MM.1S (cell line): ENCODE measurements at places on chromosomes 1 and 21.

GRCh38 chr1:64579767-64580166 is 109.8 kb downstream of the CACHD1 start:
- no peak for DNase-seq

GRCh38 chr1:107135463-107135862 is 5.4 kb upstream of the NTNG1 start:
- DNase-seq: peak; percentile 47

DNA sequence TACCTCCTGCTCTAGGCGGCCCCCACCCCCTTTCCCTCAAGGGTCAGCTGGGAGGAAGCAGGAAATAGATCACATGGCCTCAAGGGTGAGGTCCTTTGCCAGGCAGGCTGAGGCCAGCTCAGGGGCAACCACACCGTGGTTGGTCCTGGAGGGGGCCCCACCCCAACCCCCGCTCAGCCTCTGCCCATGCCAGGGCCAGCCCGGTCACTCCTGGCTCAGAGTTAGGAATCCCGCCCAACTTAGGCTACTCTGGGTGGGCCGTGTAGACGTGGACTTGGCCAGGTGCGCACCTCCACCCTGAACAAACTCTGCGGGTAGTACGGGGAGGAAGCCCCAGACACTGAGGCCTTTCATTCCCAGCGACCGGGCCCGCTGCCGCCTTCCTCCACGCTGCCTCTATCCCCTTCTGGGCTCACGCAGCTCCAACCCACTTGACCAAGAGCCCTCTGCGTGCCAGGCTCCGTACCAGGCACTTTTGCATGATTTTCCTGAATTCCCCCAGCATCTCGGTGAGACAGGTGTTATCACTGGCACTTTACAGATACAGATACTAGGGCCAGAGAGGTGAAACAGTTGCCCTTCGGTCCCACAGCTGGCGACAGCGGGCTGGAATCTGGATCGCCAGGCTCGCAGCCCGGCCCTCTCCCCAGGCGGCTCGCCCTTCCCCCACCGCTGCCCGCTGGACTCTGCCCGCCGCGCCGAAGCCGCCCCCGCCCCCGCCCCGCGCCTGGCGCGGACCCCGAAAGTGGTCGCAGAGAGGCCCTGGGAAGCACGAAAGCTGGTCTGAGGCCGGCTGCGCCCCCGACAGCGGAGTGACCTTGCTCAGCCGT is 769 bp downstream of the GALE start:
- DNase-seq: no peak

GRCh38 chr1:196278816-196279215 is 329.4 kb downstream of the KCNT2 start:
- no peak for DNase-seq

DNA sequence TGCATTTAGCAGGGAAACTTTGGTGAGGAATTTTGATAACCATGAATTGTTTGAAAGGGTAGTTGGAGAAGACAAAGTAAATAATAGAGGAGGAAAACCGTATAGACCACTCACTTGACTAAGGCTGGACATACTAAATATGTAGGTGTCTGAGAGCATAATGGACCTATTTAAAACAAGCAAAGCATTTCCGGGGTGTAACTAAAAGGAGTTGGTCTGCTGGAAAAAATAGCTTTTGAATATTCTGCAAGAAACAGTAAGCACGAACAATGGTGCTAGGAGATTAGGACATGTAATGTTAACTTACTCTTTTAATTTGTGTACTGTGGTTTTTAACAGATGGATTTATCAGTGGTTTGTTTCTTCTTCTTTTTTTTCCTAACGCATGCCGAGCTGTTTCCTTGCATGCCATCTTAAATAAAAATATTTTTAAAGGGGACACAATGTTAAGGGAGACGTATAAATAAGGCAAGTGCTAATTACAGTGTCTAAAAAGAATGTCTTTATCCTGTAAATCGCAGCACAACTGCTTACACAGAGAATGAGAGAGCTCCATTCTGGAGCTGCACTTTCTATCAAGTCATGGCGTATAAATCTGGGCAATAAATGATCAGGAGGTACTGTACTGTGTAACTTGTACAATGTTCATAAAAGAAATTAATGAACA is 492.1 kb downstream of the LMO4 start:
- no peak for DNase-seq

DNA sequence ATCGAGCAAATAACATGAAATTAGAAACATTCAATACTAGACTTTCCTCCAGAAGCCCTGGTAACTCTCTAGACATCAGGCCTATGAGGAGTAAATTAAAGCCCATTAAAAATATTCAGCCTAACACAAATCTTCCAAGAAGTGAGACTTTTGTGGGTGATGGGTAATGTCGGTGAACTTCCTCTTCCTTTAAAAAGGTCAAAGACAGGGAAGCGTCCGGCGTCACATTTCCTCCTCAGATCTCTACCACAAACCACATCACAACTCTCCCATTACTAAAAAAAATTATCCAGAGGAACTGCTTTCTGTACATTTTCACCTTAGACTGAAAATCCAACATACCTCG is 1.4 kb downstream of the EIF4G3 start:
- peak; percentile 30 for DNase-seq

DNA sequence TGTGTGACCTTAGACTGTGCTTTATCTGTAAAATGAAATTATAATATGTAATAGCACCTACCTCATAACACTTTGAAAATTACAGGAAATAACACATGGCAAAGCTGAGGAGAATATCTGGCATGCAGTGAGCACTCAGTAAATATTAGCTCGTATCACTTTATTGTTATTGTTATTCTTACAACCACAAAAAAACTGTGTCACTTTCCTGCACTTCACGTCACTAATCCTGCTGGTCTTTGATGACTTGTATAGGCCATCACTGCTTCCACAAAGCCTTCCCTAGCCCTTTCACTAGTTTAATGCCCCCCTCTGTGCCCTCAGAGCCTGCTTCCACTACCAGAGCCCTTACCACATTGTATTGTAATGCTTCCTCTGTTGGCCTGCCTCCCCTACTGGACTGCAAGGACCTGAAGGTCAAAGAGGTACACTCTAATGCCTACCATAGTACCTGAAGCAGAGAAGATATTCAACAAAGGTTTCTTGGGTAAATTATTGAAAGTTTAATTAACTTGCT is 231.6 kb downstream of the NFIA start:
- DNase-seq: no peak

DNA sequence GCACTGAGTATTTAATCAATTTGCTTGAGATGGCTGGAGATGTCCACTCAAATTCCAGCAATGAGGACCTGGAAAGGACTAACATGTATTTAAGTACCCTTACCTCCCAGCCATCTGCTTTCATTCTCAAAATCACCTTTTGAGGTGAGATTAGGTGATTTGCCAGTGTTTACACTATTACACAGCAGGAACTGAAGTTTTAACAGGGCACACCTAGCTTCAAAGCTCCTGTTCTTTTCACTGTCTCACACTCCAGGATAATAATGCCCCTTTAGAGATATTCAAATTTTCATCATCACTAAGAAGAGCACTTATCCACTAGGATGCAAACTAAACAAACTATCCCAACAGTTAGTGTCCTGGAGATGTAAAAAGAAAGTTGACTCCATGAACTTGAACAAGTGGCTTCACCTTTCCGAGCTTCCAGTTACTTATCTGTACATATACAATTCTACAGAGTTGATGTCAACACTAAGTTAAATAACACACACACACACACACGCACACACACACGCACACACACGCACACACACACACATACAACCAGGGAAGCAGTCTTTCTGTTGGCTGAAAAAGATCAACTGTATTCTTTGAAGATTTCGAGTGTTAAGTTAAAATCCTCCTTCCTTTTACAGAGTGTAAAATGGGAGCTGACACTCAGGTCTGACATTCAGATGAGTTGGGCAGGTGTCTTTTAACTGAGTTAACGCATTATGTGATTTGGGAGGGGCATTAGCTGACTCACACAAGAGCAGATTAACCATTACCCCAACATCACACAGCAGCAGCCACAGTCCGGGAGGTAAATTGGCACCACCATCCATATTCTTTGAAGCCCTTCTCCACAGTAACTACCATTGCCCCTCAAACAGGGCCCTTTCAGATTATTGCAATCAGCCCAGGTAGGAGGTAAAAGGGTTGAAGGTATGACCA is 15.5 kb upstream of the JAK1 start:
- no peak for DNase-seq

DNA sequence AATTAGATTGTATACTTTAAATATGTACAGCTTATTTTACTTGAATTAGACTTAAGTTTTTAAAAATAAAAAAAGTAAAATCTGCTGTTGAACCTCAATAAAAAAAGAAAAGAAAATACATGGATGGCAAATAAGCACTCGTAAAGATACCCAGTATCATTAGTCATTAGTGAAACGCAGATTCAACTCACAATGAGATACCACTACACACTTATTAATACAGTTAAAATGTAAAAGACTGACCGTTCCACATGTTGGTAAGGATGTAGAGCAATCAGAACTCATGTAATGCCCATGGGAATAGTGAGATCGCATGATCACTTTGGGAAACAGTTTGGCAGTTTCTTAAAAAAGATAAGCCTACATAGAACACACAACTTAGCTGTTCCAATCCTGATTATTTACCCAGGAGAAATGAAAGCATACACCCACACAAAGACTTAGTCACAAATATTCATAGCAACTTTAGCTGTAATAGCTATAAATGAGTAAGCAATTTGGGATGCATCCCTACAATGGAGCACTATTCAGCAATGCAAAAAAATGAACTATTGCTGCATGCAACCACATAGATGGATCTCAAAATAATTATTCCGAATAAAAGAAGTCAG is 7.3 kb downstream of the SH2D1B start:
- DNase-seq: no peak

- DNase-seq: no peak
Observed at GRCh38 chr1:173082913-173083312, 32.2 kb upstream of the TNFSF18 start.

GRCh38 chr1:158716335-158716734 is 4.2 kb downstream of the OR6K3 start:
- DNase-seq: peak; percentile 30

DNA sequence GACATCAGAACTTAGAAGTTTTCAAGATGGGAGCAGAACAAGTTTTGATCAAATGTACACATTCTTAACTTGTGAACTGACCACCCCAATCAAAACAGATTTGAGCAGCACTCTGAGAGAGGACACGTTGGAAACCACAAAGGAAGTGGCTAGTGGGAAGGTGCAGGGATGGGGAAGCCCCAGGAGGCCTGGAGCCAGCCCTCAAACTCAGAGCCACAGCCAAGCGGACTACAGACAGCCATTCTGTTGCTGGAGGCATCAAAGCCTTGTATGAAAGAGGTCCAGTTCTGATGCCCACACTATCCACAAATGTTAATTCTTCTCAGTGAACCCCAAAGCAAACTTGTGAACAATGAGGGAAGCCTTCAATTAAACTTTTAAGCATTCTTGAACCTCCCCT is 143.6 kb upstream of the RAB4A start:
- DNase-seq: peak; percentile 76

- no peak for DNase-seq
Observed at GRCh38 chr1:60589046-60589748, 493.2 kb upstream of the NFIA start.

DNA sequence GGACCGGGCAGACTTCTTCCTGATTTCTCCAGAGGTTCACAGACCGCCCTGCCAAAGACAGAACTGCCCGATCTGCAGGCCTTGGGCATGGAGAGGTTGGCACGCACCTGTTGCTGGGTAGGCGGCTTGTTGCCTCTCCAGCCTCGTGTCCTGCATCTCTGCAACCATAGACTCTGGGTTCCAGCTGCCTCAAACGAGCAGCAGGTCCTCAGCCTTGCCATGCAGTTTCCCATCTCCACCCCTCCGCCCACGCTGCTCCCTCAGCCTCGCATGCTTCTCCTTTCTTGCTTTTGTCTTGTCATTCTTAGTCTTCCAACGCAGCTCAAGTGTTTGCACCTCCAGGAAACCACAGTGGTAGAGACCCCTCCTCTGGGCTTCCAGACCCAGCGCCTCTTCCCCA is 126.2 kb downstream of the LACTBL1 start:
- no peak for DNase-seq

DNA sequence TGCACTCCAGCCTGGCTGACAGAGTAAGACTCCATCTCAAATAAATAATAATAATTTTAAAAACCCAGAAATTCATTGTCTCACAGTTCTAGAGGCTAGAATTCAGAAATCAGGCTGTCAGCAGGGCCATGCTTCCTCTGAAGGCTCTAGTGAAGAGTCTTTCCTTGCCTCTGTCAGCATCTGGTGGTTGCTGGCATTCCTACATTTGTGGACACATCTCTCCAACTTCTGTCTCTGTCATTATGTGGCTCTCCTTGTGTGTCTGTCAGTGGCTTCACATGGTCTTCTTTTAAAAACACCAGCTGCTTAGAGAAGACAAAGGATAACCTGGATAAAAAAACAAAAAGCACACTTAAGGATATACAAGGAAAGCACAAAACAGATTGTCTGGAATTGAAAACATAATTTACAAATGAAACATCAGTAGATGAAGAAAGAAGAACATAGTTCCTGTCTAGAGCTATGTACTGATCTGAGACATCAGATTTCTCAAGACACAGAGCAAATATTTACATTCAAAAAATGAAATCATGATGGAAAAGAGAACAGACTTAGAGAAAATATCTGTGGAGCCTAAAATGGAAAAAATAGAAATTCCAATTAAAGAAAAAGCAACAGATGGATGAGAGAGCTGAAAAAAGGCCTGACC is 32.7 kb upstream of the ASB17 start:
- no peak for DNase-seq

DNA sequence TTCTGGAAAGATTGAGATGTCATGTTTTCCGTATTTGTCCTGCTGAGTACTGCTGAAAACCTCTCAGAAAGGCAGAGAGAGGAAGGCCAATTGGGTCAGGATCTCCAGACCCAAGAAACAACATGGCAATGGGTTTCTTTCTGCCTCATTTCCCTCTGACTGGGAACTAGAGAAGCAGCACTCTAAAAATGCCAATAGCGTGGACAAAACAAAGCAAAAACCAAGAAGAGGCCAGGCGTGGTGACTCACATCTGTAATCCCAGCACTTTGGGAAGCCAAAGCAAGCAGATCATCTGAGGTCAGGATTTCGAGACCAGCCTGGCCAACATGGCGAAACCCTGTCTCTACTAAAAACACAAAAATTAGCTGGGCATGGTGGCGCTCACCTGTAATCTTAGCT is 18.3 kb downstream of the TNFRSF9 start:
- no peak for DNase-seq

GRCh38 chr1:31949862-31950261 is 11.7 kb upstream of the PTP4A2 start:
- DNase-seq: no peak

DNA sequence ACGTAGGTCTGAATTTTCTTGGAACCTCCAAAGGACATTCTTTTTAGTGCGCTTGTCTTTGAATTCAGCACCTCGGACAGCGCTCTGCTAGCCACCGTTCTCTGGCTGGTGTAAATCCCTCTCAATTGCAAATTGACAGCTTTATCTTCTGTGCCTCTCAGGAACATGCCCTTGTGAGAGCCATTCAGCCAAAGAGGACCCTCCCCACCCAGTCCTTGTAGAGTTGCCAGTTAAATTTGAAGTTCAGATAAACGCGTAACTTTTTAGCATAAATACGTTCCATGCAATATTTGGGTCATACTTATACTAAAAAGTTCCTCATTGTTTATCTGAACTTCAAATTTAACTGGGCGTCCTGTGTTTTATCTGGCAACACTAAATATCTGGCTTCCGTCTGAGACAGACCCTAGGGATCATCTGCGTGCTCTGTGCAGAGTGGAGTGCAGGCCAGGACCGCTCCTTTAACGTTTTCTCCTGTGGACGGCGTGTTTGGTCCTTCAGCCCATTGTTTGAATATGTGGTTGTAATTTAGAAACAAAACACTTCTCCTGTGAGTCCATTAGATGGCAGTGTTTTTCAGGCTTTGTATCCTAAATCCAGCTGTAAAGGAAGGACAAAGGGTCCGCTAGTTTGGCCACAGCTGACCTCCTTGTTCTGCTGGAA is 7.0 kb downstream of the KCNAB2 start:
- DNase-seq: peak; percentile 19
